ENCODE measurements at places on chromosomes 5 and 9.

GRCh38 chr9:93575796-93576257 is 557 bp upstream of the PHF2 start:
- DNase-seq = peak; percentile 86

- no peak for DNase-seq
Measured at GRCh38 chr5:34932947-34933346, 3.6 kb downstream of the DNAJC21 start.

DNA sequence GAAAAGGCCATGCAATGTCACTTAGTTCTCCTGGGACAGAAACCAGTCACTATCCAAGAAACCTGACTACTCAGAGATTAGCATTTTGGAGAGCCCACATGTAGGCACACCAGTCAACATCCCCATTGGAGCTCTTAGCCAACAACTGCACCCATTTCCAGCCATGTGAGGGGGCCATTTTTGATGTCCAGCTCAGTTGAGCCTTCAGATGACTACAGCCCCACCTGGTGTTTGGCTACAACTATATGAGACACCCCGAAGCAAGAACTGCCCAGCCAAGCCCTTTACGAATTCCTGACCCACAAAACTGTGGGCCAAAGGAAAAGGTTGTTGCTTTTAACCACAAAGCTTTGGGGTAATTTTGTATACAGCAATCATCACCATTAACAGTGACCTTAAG is 300.1 kb downstream of the ASTN2 start:
- DNase-seq = no peak

DNA sequence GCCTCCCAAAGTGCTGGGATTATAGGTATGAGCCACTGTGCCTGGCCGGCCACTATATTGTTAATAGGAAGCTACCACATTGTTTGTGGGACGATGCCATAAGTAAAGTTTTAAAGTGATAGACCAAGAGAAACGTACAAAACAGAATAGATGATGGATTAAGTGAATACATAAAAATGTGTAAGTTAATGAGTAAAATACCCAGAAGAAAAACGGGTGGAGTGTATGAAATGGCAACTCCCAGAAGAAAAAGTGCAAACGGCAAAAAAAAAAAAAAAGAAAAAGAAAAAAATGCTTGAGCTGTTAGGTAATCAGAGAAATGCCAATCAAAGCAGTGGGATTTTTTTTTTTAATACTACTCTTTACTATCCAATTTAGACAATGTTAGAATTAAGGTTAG is 246.0 kb downstream of the PDZD2 start:
- DNase-seq = no peak

DNA sequence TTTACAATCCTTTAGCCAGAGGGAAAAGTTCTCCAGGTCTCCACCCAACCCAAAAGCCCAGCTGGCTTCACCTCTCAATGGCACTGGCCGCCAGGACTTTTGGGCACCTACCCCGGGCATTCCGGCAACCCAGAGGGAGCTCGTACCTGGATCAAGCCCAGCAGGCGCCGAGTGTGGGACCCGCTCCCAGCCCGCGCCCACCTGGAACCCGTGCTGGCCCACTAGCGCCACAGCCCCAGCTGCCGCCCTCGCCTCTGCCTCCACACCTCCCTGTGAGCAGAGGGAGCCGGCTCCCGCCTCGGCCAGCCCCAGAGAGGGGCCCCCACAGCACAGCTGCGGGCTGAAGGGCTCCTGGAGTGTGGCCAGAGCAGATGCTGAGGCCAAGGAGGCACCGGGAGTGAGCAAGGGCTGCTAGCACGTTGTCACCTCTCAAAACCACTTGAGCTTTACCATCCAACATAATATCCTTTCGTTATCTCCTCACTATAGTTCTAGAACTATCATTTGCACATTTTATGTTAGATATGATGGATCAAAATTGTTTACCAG is 69.7 kb downstream of the GCNT1 start:
- DNase-seq = no peak

GRCh38 chr9:100370064-100370723 is 17.5 kb upstream of the TEX10 start:
- no peak for DNase-seq

- no peak for DNase-seq
Measured at GRCh38 chr5:149603920-149604319, 22.6 kb downstream of the ARHGEF37 start.

GRCh38 chr5:39542511-39543285 is 117.9 kb upstream of the DAB2 start:
- DNase-seq = no peak

DNA sequence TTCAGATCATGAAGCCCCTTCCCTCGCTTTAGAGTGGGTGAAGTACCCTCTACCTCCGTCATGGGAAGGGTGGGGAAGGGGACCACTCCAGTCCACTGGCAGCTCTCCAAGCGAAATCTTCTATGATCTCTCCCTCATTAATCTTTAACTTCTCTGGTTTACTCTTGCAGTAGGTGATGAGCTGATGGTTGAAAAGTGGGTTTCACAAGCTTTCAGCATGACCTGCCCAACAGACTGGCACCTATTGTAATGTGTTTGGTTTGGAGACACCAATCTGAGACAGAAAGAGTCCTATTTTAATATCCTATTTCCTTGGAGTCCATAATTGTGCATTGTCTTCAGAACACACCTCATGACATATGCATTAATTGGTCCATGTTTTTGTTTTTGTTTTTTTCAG is 70.8 kb upstream of the TGFBR1 start:
- DNase-seq = no peak

DNA sequence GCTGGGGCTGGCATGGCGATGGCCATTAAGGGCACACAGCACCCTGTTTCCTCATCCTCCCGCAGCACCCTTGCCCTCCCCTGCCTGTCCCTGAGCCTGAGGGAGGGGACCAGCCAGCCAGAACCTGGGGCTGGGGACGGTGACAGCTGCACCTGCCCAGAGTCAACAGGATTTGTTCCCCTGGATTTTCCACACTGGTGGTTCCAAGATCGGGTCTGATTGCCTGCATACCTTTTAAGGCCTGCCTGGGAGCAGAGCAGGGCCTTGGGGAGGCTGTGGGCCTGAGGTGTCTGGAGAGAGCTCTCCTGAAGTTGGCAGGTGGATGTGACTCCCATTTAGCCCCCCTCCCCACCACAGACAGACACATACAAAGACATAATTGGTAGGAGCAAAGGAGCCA is 61.0 kb upstream of the C5orf58 start:
- DNase-seq = no peak

DNA sequence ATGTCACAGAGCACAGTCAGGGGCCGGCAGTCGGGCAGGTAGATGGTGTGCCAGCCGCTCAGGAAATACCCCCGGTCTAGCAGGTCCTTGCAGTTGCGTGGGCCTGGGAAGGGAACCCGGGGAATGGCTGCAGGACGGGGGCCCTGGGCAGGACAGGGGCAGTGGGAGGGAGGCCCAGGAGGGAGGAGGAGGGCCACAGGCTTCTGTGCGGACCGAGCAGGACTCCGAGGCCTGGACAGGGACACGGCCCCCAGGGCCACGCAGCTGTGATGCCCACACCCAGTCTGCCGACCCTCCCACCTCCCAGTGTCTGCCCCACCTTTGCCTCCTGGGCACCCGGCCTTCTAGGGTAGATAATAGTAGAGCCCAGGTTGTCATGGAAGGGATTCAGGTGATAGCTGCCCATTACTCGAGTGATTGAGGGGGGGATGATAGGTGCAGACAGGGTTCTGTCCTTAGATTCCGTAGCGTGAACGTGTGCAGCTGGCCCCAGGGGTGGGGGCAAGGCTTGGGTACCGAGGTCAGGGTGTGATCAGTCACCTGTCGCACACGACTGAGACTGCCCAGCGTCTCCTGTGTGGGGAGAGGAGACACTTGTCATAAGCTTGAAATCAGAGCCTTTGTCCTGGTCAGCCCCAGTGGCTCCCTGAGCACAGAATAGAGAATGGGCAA is 4.5 kb downstream of the FCN1 start:
- DNase-seq = peak; percentile 46

DNA sequence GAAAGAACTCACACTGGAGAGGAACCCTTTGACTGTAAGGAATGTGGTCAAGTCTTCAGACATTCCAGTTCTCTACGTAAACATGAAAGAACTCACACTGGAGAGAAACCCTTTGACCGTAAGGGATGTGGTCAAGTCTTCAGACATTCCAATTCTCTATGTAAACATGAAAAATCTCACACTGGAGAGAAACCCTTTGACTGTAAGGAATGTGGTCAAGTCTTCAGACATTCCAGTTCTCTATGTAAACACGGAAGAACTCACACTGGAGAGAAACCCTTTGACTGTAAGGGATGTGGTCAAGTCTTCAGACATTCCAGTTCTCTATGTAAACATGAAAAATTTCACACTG is 32.6 kb downstream of the MAPK9 start:
- no peak for DNase-seq

- peak; percentile 86 for DNase-seq
Measured at GRCh38 chr5:159310511-159310910, 19.8 kb downstream of the IL12B start.

DNA sequence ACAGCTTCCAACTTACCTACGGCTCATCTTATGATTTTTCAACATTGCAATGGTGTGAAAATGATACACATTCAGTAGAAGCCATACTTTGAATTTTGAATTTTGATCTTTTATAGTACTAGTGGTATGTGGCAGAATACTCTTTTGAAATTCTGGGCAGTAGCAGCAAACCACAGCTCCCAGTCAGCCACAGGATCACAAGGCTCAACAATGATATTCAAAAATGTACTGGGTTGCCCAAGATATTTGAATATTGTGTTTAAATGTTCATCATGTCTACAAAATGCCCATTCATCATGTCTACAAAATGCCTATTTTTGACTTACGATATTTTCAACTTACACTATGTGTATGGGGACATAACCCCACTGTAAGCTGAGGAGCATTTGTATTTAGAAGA is 81.3 kb upstream of the PRR16 start:
- no peak for DNase-seq

GRCh38 chr5:51188001-51188591 is 195.2 kb upstream of the ISL1 start:
- DNase-seq = no peak

GRCh38 chr5:102049517-102049916 is 246.6 kb downstream of the SLCO4C1 start:
- no peak for DNase-seq

GRCh38 chr5:63293317-63293716 is 668.9 kb downstream of the HTR1A start:
- DNase-seq = no peak

- DNase-seq = no peak
Measured at GRCh38 chr5:40312205-40312604, 367.5 kb upstream of the PTGER4 start.

DNA sequence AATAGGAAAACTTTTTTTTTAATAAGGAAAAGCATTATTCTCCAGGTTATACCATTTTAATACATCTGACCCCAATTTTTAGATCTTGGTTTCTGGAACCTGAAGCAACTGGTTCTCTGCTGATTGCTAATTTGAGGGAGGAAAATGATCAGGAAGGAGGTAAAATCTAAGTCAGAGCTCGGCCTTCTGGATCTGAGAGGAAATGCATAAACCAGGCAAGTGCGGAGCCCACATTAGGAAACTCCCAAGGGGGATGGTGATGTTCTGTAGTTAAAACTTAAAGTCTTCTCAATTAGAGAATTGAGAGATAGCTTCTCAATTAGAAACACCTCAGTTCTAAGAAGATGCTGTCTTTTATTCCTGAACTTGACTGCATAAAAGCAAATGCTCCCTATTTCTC is 113.5 kb downstream of the TSSK1B start:
- DNase-seq = no peak

- DNase-seq = no peak
Measured at GRCh38 chr9:85516976-85517637, 224.6 kb downstream of the AGTPBP1 start.

GRCh38 chr9:72839085-72839484 is 113.8 kb downstream of the ALDH1A1 start:
- no peak for DNase-seq

DNA sequence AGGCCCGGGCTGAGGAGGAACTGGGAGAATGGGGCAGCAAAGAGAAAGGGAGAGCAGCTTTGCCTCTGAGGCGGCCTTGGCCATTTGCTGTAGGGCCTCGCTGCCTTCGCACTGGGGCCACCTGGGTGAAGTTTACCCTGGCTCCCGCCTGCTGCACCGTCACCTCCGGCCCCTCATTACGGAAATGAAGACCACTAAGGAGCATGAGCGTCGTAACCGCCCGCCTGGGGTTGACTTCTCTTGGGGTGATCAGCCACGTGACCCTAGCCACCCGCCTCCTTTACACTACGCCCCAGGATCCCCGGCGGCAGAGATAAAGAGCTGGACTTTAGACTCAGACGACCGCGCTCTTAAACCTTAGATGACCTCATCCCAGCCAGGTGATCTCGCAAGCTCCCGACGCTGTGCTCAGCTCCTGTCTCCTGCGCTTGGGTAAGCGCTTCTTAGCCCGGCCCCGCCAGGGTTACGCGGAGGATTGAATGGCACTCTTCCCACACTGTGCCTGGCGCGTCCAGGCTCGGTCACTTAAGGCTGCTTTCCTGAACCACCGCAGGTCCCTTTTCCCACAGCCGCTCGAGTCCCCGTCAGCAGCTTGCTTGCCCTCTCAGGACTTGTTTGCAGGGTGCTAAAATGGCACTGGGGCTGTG is 107.9 kb upstream of the LARP1 start:
- DNase-seq = peak; percentile 86

DNA sequence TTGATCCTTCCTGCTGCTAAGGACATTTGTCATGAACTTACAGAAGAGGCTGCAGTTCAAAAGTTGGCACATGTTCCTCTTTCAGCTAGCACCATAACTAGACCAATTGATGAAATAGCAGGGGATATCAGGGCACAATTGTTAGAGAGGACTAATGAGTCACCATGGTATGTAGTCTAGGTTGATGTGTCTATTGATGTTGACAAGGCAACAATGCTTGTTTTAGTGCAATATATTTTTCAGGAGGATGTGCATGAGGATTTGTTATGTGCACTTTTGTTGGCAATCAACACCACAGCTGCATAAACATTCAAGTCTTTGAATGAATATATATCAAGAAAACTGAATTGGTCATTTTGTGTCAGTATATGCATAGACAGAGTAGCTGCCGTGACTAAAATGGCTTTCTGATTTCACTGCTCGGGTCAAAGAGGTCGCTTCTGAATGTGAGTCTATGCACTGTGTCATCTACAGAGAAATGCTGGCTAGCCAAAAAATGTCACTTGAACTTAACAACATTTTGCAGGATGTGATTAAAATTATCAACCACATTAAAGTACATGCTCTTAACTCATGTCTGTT is 68.0 kb downstream of the FGF10 start:
- DNase-seq = no peak

- DNase-seq = no peak
Measured at GRCh38 chr9:135840539-135840938, 66.8 kb downstream of the CAMSAP1 start.

- DNase-seq = no peak
Measured at GRCh38 chr9:105204416-105204815, 40.0 kb upstream of the SLC44A1 start.

GRCh38 chr5:132259069-132259851 is 1.8 kb downstream of the PDLIM4 start:
- peak; percentile 70 for DNase-seq

GRCh38 chr9:130242270-130243014 is 23.1 kb upstream of the HMCN2 start:
- DNase-seq = no peak

DNA sequence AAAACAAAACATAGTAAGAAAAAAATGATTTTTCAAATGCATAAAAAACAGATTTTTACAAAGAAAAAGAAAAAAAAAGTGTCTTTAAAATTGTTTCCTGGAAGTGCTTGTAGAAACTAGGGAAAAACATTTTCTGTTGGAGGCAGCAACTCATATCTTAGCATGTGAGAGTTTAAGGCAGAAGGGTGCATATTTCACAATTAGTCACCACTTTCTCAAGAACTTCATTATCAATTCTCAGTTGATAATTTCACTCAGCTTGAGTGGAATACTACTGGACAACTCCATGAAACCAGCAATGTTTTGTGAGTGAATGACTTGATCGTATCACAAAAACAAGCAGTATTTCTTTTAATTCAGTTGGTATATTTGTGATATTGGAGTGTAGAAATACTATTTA is 508.3 kb upstream of the DAB2 start:
- no peak for DNase-seq
